ENCODE measurements at places on chromosomes 4 and X.

GRCh38 chr4:56764775-56765174 lies 56.7 kb downstream of the SPINK2 start:
- DNase-seq = no peak

DNA sequence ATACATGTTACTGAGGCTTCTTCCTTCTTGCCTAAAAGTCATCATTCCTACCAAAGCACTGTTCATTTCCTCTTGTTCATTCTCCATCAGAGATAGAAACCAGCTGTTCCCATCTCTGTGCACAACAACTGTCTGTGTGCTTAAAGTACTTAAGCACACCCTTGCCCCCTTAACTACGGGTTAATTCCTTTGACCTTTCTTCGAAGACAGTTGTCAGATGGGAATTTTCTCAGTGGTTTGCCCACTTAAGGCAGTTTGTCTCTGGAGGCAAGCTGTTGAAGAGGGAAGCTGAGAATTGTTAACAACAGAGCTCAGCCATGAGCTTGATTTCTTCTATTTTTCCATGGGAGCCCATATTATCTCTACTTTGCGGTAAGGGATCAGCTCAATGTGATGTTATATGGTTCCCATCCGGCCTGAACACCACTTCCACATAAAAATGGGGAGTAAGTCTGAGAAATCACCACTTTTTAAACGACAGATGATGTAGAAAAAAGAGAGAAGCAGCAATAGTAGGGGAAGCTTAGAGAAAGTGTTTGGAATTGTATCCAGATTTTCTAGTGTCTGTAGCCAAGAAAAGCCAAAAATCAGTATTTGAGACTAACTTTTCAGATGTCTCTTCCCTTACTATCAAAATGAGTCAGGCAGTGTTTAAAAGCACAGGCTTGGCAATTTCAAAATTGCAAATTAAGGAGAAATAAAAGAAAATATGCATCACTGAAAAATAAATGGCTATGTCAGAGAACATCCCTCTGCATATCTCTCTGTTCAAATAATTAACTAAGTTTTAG lies 194.4 kb downstream of the SLIT2 start:
- DNase-seq = no peak

DNA sequence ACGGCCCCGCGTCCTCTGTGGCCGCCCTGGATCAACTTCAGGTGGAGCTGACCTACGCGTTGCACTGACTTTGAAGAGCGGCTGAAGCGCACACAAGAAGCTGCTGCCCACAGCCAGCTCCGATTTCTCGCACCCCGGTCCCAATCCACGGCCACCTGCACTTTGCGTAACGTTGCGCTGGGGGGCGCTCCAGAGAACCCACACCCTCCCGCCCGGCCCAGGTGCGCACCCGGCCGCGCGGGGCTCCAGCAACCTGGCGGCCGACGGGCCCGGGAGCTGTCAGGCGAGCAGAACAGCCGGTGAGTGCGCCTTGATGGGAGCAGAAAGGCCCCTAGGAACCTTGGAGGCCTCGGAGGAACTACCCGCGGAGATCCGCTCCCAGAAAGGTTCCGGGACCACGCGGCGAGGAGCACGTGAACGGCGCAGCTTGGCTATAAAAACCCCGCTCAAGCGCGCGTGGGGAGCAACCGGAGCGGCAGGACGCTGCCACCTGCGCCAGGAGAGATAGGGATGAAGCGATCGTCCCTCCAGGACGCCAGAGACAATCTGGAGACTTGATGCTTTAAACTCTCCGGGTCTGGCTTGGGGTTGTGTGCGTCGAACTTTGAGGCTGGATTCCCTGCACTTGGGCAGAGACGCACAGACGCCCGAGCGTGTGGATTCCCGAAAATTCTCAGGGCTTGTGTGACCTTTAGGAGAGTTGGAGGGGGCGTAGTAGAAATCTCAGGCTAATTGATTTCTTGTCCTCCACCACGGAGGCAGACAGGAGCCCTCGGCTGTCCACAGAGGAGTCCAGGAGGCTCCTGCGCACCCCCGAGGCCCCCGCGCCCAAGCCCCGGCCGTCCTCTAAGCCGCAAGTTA lies 591 bp upstream of the NWD2 start:
- no peak for DNase-seq

- DNase-seq = no peak
Measured at GRCh38 chr4:54913751-54914526, 211.5 kb downstream of the KDR start.

- no peak for DNase-seq
Measured at GRCh38 chr4:121877041-121877773, 6.9 kb upstream of the BBS7 start.

All from stimulated activated CD4-positive, alpha-beta T cell treated with anti-CD3 and anti-CD28 coated beads, Interleukin-4, amount 100 ng/mL, for 4 hours (primary cell).